ENCODE measurements at places on chromosomes 1 and 21.

DNA sequence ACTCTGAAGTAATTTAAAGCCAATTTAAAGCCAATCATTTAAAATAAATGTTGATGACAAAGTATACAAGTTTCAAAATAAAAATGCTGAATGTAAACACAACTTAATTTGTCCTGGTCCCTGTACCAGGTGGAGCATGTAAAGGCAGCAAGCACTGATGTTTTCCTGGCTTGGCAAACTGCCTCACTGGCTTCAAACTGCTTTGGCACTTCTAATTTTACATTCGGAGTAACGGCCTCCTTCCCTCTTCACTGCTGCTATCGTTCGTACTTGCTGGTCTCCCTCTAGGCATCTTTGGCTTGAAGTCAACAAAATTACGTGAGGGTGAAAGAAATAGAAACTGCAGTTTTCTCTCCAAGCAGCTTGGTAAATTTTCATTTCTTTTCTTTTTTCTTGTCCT, 287.9 kb downstream of the LTN1 start:
- DNase-seq, result no peak

GRCh38 chr1:203596673-203597210, 29.9 kb upstream of the ATP2B4 start:
- DNase-seq, result no peak

- peak; percentile 54 for DNase-seq
Measured at GRCh38 chr1:204494281-204495077, at the start of gene PIK3C2B. TSS of gene PIK3C2B (minus strand) at chr1:204494805. CDS start at chr1:204469802, 25,003 bp downstream.

- no peak for DNase-seq
Measured at GRCh38 chr1:181711820-181712219, 228.5 kb downstream of the CACNA1E start.

GRCh38 chr1:50521703-50522102, 98.5 kb upstream of the DMRTA2 start:
- no peak for DNase-seq

DNA sequence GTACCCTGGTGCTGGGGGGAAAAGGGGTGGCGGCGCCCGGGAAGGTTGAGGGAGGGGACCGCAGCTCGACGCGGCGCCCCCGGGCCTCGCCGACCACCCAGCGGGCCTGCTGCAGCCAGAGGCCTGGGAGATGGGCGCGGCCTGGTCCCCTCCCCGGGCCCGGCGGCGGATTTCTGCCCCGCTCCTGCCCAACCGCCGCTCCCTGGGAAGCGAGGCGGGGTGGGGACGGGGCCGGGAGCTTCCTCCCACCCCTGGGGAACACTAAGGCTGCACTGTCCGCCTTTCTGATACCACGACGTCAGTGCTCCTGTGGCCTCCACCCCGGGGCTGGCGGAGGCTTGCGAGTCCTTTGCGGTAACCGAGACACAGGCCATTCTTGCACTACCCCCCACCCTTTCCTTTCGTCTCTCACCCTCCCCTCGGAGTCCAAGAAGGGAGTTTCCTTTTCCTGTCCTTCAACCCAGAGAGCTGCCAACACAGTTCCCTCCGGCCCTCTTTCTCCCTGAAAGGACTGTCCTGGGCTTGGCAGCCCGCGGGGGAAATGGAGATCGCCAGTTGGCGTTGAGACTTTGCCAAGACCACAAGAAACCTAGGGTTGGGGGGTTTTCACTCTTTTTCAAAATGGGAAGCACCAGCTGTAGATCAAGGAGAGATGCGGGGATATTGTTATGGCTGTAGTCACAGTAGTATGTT, 742 bp downstream of the SH3GLB1 start:
- DNase-seq, result peak; percentile 11

- no peak for DNase-seq
Measured at GRCh38 chr1:119639109-119639508, 9.0 kb downstream of the ZNF697 start.

DNA sequence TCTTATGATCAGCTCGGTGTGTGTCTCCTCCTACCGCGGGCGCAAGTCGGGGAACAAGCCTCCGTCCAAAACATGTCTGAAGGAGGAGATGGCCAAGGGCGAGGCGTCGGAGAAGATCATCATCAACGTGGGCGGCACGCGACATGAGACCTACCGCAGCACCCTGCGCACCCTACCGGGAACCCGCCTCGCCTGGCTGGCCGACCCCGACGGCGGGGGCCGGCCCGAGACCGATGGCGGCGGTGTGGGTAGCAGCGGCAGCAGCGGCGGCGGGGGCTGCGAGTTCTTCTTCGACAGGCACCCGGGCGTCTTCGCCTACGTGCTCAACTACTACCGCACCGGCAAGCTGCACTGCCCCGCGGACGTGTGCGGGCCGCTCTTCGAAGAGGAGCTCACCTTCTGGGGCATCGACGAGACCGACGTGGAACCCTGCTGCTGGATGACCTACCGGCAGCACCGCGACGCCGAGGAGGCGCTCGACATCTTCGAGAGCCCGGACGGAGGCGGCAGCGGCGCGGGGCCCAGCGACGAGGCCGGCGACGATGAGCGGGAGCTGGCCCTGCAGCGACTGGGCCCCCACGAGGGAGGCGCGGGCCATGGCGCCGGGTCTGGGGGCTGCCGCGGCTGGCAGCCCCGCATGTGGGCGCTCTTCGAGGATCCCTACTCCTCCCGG, 1.5 kb downstream of the KCNC4 start:
- DNase-seq, result peak; percentile 21

DNA sequence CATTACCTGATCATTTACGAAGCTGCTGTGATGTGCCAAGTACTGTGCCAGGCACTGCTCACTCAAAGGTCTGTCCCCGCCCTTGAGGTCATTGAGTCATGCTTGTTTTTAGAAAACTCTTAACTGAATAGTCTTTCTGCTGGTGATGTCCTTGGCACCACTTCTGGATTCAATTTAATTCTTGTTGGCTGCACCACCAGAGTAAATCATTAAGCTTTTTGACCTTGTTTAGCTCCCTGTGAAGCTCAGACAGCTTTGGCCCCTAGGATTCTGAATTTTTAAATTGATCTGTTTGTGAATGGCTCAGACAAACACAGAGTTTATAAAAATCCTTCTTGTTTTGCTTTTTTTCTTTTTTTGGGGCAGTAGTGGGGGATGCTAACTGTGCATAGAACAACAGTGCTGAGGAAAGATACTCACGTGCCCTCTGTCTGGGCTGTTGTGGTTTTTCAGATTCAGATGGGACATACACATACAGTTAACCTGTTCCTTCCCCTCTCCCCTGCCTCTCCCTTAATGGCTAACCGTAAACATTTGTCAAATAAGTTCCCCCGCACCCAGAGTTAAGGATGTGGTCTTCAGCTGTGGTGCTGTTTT, 67.6 kb downstream of the MTR start:
- no peak for DNase-seq

DNA sequence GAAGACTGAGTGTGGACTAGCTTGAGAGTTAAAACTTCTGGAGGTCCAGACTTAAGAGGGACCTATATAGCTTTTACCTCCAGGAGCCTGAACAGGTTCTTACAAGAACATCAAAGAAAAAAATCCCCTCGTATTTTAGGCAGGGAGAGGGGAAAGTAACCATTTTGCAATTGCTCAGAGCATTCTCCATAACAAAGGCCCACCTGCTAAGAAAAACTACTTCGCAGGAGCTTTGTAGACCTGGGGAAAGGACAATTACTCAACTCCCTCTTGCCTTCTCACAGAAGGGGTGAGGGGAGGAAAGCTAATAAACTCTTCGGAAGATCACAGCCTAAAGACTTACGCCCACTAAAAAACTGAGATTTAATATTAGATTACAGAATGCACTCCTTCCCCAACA, 86.3 kb downstream of the RERE start:
- no peak for DNase-seq

- no peak for DNase-seq
Measured at GRCh38 chr21:38959692-38960061, 153.9 kb downstream of the ETS2 start.

DNA sequence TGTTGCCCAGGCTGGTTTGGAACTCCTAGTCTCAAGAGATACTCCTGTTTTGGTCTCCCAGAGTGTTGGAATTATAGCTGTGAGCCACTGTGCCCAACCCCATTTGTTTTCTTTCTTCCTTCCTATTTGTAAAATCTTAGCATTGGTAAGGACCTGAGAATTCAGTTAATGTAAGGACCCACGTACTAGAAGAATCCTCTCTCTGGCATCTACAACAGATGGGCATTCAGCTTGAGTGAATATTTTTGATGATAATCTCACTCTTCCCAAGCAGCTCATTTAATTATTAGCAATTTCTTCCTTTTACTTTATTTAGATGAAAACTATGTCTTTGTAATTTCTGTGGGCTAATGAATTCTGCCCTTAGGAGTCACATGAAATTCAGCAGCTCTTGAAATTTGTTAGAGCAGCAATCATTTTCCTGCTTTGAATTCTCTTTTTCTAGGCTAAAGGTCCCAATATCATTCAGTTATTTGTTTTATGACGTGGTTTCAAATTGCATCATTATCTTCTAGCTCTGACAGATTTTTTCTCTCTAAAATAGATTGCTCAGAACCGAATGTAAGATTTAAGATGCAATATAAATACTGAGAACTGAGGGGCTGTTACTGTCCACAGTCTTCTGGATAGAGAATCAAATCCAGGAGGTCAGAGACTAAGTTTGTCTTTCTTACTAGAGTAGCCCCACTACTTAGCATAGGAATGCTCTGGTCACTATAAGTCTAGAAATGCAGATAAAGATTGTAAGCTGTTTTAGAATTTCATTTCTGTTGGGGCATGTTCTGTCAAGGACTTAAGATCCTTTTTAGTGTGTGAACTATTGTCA, 59.4 kb downstream of the EPB41 start:
- DNase-seq, result no peak

GRCh38 chr21:44487831-44488230, 32.5 kb downstream of the LRRC3 start:
- DNase-seq, result peak; percentile 33

DNA sequence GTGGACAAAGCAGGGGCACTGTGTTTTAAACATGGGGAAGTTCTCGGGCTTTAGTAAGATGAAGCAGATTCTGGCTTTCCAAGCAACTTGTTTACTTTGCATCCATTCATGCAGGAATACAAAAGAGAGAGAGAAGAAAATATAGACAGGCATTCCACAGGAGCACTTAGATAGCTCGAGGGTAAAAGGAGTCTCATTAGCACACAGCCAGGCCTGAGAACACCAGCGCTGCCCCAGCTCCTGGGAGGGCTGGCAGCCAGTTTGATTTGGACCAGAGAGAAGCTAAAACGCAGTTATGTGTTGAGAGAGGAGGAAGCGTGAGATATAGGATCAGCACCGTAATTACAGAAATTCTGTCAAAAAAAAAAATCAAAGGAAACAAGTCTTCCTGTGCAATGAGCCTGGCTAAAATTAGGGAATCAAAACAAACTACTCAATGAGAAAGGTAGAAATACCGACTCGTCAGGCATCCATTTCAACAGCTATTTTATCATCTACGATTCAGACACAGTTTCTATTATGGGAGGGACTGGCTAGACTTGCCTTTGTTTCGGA, 68.2 kb downstream of the CLSTN1 start:
- no peak for DNase-seq

GRCh38 chr1:226601456-226601855, 52.9 kb downstream of the STUM start:
- no peak for DNase-seq

GRCh38 chr1:161068306-161069234, 1.1 kb downstream of the ARHGAP30 start:
- peak; percentile 71 for DNase-seq

- no peak for DNase-seq
Measured at GRCh38 chr1:164629971-164630370, 71.0 kb downstream of the PBX1 start.

DNA sequence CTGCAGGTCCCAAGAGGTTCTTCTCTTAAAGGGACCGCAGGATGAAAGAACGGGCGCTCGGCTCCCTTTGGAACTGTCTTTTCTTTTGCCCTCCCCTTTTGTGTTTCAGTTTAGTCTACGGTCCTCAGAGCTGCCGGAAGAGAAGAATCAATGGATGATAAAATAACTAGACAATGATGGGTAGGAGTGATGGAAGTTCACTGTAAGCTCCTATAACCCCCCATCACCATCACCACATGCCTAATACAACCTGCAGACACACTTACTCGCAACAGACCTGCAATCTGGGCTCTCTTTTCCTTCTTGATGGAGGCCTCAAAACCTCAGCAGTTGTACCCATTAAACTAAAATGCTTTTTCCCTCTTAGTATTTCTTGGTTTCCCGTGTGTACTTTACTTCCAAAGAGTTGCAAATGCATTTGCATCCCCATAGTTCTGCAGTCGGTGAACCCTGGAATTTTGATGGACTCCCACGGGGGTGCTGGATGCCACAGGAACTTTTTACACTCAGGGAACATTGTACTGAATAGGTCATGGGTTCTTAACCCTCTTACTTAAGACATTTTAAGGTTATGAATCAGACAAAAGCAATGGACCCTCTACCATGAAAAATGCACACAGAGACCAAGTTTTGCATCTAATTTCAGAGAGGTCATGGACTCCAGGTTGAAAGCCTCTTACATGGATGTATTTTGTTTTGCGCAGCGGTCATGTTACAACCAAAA, 633 bp upstream of the RFX5 start:
- no peak for DNase-seq

DNA sequence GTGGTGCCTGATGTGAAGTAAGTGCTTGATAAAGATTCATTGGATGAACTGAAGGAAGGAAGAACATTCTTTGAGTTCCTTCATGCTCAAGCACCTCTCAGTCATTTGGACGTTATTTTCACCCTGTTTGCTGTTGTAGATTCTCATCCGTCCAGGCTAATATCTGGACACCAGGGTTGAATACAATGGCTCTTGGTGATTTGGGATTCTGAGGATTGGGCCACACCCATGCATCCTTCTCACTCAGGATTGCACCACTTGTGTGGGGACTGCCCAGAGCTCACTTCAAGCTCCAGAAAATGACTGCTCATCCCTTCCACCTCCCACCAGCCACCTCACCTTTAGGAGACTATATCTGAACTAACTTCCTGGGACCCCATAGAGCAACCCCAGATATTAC, 117.1 kb upstream of the IPO9 start:
- DNase-seq, result no peak

DNA sequence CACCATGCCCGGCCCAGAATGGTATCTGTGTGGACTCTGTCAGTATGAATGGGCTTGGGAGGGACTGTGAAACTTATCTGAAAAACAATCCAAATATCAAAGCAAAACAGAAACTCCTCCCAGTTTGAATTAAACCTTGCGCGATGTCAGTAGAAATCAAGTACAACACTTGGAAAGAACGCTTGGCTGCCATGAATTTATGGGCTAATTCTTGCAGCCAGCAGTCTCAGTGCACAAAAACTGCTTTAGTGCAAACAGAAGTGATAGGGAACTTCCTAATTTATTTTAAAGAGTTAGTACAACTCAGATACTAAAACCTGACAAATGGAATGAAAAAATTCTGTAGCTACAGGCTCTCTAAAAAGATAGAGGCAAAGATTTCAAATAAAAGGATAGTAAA, 8.5 kb downstream of the CLCA1 start:
- no peak for DNase-seq

GRCh38 chr1:165476776-165477175, 31.9 kb upstream of the RXRG start:
- no peak for DNase-seq

Measured in stimulated activated CD8-positive, alpha-beta memory T cell treated with anti-CD3 and anti-CD28 coated beads, Interleukin-4, amount 100 ng/mL, for 24 hours (primary cell).